ENCODE measurements at places on chromosomes 3 and 15.

- DNase-seq = no peak
Measured at GRCh38 chr3:152720951-152721718, 113.8 kb upstream of the P2RY1 start.

GRCh38 chr3:186719945-186720739 lies 3.0 kb downstream of the KNG1 start:
- no peak for DNase-seq

DNA sequence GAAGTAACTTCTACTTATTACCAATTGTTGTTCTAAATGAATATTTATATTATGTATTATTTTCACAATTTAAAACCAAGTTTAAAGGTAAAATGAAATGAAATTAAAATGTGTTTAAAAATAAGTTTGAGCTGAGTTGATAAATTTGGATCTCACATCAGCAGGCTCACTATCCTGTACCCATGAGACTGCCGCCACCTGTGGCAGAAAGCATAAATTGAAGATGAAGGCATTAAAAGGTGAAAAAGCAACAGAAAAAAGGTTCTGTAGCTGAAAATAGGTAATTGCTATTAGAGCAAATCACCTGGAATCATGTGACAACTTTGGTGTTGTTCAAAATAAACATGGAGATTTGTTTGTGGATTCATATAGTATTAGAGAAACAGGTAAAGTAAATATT lies 133.0 kb upstream of the CADM2 start:
- DNase-seq = no peak

GRCh38 chr3:169871129-169871886 lies 1.6 kb upstream of the LRRC31 start:
- no peak for DNase-seq

DNA sequence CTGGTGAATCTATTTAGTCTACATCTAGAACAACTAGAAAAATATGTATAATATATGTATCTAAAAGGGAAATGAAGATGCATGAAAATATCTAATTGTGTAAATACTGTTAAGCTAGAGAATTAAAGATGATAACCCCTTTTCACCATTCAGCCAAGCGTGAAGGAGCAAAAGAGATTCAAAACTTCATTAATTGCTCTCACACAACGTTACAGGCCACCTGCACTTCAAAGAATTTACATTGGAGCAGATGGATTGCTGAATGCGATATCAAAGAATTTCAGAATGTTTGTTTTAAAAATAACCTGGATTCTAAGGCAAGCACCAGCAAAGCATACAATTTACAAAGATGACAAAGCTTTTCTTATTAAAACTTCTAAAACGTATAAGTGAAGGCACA lies 243.2 kb downstream of the ROBO2 start:
- no peak for DNase-seq

- no peak for DNase-seq
Measured at GRCh38 chr3:170699158-170700053, 113.5 kb upstream of the SLC7A14 start.

GRCh38 chr15:88912500-88912921 lies 668 bp downstream of the MFGE8 start:
- no peak for DNase-seq

Measured in stimulated activated CD8-positive, alpha-beta memory T cell treated with anti-CD3 and anti-CD28 coated beads, Interleukin-15, amount 100 ng/mL, for 24 hours (primary cell).